ENCODE measurements at places on chromosomes 1 and 21.

- no peak for DNase-seq
These were observed 13.2 kb downstream of the BLZF1 start for GRCh38 chr1:169381162-169381561.

DNA sequence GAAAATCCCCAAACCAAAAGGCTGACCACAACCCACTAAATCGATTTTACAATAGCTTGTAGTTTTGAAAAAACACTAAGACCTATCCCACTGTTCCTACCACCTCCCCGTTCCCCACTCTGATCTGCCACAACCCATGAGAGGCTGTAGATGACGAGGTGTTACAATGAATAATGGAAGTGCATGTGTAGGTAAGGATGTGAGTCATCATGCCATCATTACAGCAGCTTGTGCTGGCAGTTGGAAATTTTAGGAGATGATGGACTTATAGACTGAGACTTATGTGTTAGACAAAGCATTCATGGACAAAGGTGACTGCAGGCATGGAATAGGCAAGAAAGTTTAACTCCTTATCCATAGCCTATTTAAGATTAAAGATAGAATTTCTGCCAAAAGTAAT lies 184.7 kb upstream of the CACYBP start:
- DNase-seq = peak; percentile 95

DNA sequence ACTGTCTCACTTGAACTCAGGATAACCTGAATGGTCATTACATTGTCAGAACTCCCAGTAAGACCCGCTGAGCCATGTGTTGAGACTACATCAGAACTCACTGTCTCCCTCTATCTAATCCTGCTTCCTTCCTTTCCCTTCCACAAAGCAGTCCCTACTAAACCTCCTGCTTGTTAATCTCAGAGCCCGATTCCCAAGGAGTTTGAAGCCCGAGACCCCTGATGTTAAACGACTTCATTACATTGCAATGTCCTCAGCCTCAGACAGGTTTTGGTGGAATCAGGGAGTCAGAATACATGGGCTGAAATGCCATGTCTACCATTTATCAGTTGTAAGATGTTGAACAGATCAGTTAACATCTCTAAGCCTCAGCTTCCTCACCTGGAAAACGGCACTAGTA lies 682.4 kb downstream of the ADGRL2 start:
- no peak for DNase-seq

GRCh38 chr1:1204425-1204920 lies 1.9 kb downstream of the TNFRSF18 start:
- no peak for DNase-seq

GRCh38 chr1:64834734-64835133 lies 89.9 kb downstream of the RAVER2 start:
- DNase-seq = peak; percentile 81

GRCh38 chr1:209363112-209363511 lies 220.4 kb upstream of the CAMK1G start:
- peak; percentile 57 for DNase-seq

GRCh38 chr1:29849991-29850757 lies 613.9 kb downstream of the PTPRU start:
- no peak for DNase-seq

Measured in epithelial cell of esophagus (primary cell).